A172 (cell line): ENCODE measurements at places on chromosomes 4 and X.

DNA sequence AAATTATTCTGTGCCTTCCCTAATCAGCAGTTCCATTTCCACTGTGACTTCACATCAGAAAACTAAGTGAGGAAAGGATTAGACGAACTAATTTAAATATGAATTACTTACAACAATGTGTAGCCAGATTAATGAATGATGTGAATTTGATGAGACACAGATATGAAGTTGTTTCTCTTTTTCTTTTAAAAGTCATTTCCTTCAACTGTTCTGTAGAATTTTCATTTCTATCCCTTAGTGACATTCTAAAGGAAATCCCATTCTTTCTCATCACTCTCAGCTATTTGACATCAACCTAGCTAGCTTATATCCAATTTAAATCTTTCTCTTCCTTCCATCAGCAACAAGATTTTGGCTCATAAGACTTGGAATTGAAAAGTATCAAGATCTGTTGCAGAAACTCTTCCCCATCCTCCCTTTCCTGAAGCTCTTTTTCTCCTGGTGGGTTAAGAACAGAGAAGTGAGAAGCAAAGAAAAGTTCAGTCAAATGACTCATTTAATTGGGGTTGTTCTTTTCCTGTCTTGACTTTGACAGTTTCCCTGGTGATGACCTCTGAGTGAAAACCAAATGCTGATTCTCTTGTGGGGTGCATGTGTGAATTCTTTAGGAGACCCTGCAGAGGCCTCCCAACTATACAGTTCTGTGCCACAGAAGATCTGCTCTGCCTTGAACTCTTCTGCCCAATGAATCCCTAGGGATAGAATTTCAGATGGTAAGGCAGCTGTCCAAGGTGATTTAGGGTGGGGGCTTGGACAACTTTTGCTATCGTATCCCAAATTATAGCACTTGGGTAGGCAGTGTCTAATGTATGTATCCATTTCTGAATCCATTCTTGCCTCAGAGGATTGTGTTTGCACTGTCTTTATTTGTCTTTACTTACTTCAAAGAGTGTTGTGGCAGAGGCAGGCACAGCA is 232.5 kb upstream of the GPRIN3 start:
- peak; percentile 54 for DNase-seq

- no peak for DNase-seq
Measured at GRCh38 chr4:48138936-48139335, 4.9 kb upstream of the TXK start.

GRCh38 chr4:41142376-41143310 is 71.7 kb downstream of the APBB2 start:
- DNase-seq: peak; percentile 42

GRCh38 chr4:163462556-163462955 is 11.0 kb downstream of the TKTL2 start:
- no peak for DNase-seq

- no peak for DNase-seq
Measured at GRCh38 chr4:159021597-159022385, 81.1 kb upstream of the RAPGEF2 start.

DNA sequence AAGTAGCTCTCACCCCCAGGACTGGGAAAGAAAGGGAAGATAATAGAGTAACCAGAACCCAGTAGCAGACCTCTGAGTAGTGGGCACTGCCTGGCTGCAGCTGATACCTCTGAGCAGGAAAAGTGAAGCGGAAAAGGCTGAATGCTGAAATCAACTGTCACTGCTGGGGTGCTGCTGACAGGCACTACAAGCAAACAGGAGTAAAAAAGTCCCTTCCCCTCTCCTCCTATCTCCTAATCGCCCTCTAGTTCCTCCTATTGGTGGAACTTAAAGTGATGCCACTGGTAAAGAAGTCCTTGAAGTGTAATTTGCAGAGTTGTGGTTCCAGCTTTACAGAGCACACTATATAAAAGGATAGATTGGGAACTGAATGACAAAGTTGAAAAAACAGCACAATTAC is 32.8 kb upstream of the GLRB start:
- DNase-seq: peak; percentile 55

GRCh38 chr4:81622028-81622427 is 150.3 kb upstream of the RASGEF1B start:
- DNase-seq: no peak

DNA sequence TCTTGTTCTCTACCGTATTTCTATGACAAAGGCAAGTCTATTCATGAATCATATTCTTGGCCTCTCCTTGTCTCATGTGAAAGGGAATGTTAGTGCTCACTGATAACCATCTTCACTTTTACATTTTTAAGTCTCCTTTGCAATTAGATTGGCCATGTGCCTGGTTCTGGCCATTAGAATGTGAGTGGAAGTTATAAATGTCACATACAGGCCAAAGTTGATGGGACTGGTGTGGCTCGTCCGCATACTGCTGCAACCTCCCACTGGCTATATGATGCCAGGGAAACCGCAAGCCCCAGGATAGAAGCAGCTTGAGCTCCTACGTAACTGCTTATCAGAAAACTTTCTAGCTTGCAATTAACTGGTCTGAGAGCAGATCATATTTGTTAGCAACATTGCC is 86.1 kb downstream of the MAGEC1 start:
- peak; percentile 75 for DNase-seq

GRCh38 chr4:81060587-81061343 is 30.3 kb downstream of the BMP3 start:
- DNase-seq: no peak

GRCh38 chrX:14825851-14826250 is 47.0 kb downstream of the FANCB start:
- DNase-seq: no peak

DNA sequence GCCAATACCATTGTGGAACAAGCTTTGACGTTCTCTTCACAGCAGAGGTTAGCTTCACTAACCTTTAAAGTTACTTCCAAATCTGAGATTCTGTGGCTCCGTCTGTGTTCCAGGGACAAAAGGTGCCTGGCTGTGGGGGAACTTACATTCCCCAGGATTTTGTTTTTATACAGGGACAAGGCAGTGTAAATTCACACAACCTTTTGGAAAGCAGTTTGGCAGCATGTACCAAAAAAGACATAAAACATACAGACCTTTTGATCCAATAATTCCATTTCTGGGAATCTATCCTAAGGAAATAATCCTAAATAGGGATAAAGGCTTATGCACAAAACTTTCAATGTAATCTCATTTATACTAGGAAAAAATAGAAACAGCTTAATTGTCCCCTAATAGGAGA is 8.9 kb upstream of the C1QTNF7 start:
- no peak for DNase-seq

GRCh38 chr4:3226467-3226866 is 22.5 kb upstream of the MSANTD1 start:
- no peak for DNase-seq

- DNase-seq: no peak
Measured at GRCh38 chrX:40314070-40314469, 216.3 kb upstream of the BCOR start.

- DNase-seq: no peak
Measured at GRCh38 chr4:173434231-173434630, 35.3 kb upstream of the SCRG1 start.

- no peak for DNase-seq
Measured at GRCh38 chr4:165368114-165368513, 10.7 kb upstream of the CPE start.

GRCh38 chrX:13898083-13898482 is 81.2 kb upstream of the GPM6B start:
- peak; percentile 29 for DNase-seq

DNA sequence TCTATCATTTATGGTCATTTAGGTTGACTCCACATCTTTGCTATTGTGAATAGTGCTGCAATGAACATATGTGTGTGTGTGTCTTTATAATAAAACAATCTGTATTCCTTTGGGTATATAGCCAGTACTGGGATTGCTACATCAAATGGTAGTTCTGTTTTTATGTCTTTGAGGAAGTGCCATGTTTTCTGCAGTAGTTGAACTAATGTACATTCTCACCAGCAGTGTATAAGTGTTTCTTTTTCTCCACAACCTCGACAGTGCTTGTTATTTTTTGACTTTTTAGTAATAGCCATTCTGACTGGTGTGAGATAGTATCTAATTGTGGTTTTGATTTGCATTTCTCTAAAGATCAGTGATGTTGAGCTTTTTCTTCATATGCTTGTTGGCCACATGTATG is 80.5 kb downstream of the ARHGAP6 start:
- no peak for DNase-seq

DNA sequence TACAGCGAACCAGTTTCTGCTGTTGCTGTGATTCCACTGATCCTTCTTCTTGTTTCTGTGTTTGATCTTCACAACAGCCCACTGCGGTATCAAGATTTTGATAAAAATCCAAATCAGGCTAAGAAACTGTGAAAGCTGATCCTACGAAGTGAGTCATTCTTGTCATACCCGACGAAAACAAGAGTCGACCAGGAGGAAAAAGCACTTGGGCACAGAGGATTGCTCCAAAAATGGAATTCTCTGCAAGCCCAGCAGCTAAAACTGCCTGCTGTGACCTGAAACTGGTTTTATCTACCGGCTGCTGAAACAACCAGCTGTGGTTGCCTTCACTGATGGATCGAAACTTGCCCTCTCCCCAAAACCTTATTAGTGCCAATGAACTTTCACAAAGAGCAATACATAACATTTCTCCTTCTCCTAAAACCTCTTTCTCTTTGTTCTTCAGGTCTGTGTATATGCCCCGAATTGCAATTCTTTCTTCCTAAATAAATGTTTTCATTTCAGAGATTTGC is 607.0 kb upstream of the PRKX start:
- no peak for DNase-seq

DNA sequence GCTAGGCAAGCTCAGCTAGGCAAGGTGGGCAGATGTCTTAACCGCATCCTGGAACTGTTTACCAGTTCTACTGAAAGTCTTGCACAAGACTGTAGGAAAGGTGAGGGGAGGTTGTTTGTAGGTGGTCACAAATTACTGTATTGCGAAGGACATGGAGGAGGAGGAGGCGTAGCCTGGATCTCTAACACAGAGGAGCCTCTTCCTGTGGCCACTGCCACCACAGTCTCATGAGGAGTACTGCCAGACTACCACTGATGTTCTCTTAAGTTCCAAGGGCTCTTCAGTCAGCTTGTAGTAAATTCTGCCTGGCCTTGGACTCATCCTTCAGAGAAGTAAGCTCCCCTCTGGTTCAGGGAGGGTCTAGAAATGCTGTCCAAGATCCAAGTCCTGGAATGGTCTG is 258.6 kb downstream of the FAT4 start:
- DNase-seq: no peak

- peak; percentile 65 for DNase-seq
Measured at GRCh38 chrX:150873616-150874015, 24.9 kb downstream of the CD99L2 start.

- no peak for DNase-seq
Measured at GRCh38 chr4:151000747-151001429, 14.2 kb downstream of the LRBA start.

- no peak for DNase-seq
Measured at GRCh38 chr4:66212489-66212888, 542.2 kb upstream of the EPHA5 start.

- no peak for DNase-seq
Measured at GRCh38 chr4:17647927-17648326, 33.5 kb downstream of the MED28 start.

DNA sequence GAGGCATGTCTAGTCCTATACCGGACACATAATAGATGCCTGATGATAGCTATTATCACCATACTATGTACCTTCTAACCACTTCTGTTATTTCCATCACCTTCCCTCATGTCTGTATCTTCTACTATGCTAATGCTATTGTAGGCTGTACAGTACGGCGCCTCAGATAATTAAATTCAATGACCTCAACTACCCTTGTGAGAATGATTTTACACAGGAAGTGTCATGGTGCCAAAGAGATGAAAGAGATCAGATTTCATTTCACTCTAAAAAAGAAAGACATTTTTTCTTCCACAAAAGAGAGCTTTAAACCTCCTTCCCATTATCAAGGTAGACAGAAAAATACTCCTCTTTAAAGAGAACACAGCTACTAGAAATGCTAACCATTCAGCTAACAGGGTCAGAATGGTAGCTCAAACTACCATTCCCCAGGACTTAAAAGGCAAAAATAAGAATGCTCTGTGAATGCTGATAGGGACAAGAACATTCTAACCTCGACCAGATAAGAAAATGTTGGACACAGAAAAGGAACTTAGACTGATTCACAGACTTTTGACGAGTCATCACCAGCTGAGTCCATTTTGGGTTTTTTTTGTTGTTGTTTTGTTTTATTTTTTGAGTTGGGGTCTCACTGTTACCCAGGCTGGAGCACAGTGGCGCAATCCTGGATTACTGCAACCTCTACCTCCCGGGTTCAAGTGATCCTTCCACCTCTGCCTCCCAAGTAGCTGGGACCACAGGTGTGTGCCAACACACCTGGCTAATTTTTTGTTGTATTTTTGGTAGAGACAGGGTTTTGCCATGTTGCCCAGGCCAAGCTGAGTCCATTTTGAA is 99.2 kb upstream of the RAPGEF2 start:
- DNase-seq: peak; percentile 42

- no peak for DNase-seq
Measured at GRCh38 chrX:39442332-39442731, 641.1 kb downstream of the MID1IP1 start.

GRCh38 chr4:133624744-133625143 is 475.6 kb downstream of the PCDH10 start:
- peak; percentile 5 for DNase-seq
